Activated naive CD4-positive, alpha-beta T cell (primary cell): ENCODE measurements at places on chromosomes 12 and 14.

DNA sequence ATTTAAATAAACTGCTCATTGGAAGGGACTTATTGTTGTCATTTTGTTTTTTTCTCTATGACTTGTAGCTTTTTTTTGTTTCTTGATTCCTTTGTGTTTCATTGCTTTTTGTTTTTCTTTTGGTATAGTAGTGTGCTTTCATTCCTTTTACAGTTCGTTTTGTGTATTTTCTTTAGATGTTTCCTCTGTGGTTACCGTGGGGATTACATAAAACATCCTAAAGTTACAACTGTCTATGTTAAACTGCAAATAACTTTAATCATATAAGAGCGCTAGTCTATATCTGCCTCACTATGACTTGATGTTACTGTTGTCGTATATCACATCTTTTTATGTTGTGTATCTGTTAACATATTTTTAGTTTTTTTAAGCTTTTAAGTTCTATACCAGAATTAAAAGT, 86.9 kb downstream of the ATF7IP start:
- DNase-seq, result no peak

- no peak for DNase-seq
These were observed 153.8 kb downstream of the MED13L start for GRCh38 chr12:116123451-116124258.

GRCh38 chr14:99127651-99128167, 144.3 kb downstream of the BCL11B start:
- DNase-seq, result no peak

GRCh38 chr12:79236920-79237319, 372.3 kb downstream of the SYT1 start:
- DNase-seq, result no peak

DNA sequence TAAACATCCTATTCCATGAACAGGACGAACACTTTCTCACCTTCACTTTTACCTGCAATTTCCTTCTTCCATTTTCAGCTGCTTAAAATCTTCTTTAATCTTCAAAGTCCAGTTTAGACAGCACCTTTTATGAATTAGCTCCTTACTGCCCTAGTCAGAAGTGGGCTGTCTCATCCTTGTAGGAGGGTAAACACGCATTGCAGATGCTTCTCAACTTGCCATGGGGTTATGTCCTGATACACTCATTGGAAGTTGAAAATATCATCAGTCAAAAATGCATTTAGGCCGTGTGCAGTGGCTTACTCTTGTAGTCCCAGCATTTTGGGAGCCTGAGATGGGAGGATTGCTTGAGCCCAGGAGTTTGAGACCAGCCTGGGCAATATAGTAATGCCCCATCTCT, 35.2 kb downstream of the HMGA2 start:
- DNase-seq, result no peak

GRCh38 chr12:102669056-102669455, 188.7 kb upstream of the IGF1 start:
- no peak for DNase-seq

DNA sequence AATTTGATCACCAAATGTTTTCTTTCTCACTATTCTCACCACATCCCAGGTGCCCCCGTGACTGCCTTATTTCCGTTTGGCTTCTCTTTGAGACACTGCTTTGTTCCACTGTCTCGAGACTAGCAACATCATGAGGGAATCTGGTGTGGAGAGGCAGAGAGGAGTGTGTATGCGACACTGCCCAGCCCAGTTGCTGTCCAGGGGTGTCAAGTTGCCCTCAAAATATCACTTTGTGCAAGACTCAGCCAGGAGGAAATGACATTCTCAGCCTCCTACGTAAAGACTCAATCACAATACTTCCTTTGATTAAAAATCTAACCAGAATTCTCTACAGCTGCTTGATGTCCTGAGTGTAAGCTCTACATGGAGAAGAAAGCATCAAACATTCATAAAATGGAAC, 48.2 kb upstream of the EEA1 start:
- DNase-seq, result no peak

GRCh38 chr14:75987201-75987970, 1.8 kb downstream of the IFT43 start:
- DNase-seq, result no peak

GRCh38 chr14:99035712-99036610, 236.0 kb downstream of the BCL11B start:
- no peak for DNase-seq

GRCh38 chr14:102235275-102235897, 69.6 kb downstream of the MOK start:
- DNase-seq, result peak; percentile 48

DNA sequence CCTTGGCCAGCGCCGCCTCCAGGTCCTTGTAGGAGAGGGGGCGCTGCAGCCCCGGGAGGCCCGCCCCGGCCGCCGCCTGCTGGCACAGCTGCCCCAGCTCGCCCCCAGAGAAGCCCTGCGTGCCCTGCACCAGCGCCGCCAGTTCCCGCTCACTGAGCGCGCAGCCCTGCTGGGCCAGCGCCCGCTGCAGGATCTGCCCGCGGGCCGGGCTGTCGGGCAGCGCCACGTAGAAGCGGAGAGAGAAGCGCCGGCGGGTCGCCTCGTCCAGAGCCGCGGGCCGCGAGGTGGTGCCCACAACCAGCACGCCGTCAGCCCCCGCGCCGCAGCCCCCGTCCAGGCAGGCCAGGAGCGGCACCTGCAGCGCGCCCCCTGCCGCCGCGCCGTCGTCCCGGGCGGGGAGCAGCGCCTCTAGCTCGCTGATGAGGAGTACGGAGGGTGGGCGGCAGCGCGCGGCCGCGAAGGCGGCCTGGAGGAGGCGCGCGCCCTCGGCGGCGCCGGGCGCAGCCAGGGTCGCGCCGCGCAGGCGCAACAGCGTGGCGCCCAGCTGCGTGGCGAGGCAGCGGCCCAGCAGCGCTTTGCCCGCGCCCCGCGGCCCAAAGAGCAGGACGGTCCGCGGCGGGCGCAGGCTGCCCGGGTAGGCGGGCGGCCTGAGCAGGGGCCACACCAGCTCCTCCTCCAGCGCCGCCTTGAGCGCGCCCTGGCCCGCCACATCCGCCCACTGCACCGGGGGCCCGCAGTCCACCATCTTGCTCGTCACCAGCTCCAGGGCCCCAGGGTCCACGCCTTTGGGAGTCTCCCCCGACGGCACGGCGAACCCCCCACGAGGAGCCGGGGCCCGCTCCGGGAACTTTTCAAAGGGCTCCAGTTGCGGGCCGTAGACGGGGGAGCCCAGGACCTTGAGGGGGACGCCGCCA, 27.7 kb downstream of the FIGNL2 start:
- DNase-seq, result peak; percentile 64

DNA sequence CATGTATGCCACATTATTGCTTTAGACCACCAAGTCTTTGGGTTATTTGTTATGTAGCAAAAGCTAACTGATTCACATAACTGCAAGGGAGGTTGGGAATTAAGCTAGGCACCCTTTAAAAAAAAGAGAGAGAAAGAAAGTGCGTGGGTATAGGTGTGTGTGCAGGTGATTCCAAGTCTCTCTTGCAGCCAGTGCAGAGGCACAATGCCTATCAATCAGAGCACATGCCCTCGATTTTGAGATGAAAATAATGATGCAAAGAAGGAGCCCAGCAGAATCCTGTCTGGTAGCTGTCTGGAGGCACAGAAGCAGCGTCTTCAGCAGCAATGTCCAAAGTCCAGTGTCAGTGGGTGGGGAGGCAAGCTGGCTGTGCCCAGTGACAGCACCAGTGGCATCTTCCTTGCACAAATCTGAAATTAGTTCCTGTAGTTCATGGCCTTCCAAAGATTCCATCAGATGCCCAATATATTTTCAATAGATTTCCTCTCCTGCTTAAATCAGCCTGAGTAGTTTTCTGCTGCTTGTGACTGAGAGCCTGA, 62.4 kb upstream of the TBPL2 start:
- DNase-seq, result no peak

DNA sequence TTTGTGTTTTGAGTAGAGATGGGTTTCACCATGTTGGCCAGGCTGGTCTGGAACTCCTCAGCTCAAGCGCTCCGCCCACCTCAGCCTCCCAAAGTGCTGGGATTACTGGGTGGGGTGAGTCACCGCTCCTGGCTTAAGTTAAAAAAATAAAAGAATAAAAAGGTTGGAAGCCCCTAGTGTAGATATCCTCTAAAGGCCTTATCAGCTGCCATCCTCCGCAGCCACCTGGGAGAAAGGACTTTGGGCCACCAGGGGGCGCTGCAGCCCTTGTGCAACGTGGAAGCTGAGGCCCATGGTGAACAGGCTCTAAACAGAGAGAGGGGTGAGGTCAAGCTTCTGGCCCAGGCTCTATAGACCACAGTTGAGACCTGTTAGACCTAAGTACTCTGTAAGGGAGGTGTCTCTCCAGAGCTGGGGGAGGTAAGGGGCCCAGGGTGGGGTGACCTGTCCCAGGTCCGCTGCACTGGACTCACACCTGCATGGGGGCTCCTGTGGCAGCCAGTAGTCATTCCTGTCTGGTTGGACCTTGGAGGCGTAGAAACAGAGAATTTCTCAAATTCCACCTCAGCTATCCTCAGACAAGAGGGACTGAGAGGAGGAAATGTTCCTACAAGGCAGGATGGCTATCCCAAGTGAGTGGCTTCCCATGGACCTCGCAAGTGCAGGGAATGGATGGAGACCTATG, 14.0 kb upstream of the RACGAP1 start:
- DNase-seq, result peak; percentile 60

DNA sequence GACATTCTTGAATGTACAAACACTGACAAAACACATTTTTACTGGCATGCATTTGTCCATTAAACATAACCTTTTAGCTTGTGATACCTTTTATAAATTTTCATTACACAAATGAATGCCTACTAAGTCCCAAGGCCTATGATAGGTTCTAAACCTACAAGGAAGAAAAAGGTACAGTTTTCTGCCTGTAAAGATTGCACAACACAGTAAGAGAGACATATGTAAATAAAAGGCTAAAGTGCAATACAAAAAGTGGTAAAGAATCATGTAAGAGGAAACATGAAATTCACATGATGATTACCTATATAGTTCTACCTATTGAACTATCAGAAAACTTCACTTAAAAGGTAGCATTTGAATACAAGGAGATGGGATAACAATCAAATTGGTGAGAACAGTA, 14.6 kb upstream of the ARID4A start:
- DNase-seq, result no peak

DNA sequence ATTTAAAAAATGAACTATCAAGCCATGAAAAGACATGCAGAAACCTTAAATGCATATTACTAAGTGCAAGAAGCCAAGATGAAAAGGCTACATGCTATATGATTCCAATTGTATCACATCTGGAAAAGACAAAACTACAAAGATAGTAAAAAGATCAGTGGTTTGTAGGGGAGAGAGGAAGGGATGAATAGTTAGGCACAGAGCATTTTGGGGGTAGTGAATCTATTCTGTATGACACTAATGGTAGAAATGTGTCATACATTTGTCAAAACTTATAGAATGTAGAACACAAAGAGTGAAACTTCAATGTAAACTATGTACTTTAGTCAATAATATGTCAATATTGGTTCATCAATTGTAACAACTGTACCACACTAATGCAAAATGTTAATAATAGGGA, 20.8 kb downstream of the TXNDC16 start:
- DNase-seq, result no peak

- DNase-seq, result no peak
These were observed 36.7 kb downstream of the TMEM120B start for GRCh38 chr12:121749267-121749666.

GRCh38 chr12:23169012-23169695, 544.2 kb downstream of the ETNK1 start:
- DNase-seq, result no peak
